ENCODE measurements at places on chromosomes 1 and 21. TPM values are rescaled to one million over a fixed set of nuclear protein-coding genes. Genes with fewer than 3 reads are reported as not detected.

DMRTA2 gene
- total RNA-seq, result not detected

BNIPL gene
- 1.3 TPM for total RNA-seq

- no peak overlapping the region for H3K4me3 ChIP-seq
- no peaks in the 10 kb centered on the region for H3K36me3 ChIP-seq
- no peaks in the 10 kb centered on the region for H3K27me3 ChIP-seq
- H3K4me1 ChIP-seq, result no peaks in the 10 kb centered on the region
These were observed 49.4 kb downstream of the KCNN3 start for GRCh38 chr1:154820646-154821045.

DNA sequence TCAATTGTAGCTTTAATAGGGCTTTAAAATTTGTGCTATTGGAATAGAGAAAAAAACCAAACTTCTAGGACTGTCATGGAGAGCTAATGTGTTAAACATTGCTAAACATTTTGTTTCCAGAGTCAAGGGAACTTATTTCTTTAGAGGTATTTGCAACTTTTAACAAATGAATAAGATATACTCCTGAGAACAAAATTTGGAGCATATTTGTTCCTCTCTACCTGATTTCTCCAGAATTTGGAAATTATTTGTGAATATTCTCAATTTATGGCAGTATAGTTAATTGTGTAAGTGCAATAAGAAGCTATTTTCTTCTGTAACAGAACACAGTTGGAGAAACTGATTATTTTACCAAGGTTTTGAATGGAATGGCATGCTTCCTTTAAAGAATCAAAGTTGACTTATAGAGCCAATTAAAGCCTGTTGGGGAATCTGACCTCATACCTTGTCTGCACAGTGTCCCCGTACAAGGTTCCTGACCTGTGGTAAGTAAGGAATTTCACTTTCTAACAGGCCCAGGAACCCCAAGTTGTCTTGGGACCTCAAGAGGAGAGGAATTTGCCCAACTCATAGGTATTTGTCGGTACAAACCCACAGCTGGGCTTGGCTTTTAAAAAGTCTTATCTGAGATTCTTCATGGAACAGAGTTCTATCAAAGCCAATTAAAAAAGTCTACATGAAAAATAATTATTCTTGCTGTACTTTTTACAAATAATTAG lies 72.6 kb upstream of the CSF1 start:
- H3K36me3 ChIP-seq, result peaks cover 5% of the 10 kb centered on the region
- H3K4me1 ChIP-seq, result no peaks in the 10 kb centered on the region
- H3K27me3 ChIP-seq, result no peaks in the 10 kb centered on the region
- H3K27ac ChIP-seq, result no peak overlapping the region

GRCh38 chr1:183936009-183936408 lies 101.5 kb downstream of the COLGALT2 start:
- H3K27ac ChIP-seq, result no peak overlapping the region
- no peaks in the 10 kb centered on the region for H3K36me3 ChIP-seq
- H3K4me3 ChIP-seq, result no peak overlapping the region

IL19 gene
- total RNA-seq, result not detected

CTSK gene
- 1.7 TPM for total RNA-seq

DNA sequence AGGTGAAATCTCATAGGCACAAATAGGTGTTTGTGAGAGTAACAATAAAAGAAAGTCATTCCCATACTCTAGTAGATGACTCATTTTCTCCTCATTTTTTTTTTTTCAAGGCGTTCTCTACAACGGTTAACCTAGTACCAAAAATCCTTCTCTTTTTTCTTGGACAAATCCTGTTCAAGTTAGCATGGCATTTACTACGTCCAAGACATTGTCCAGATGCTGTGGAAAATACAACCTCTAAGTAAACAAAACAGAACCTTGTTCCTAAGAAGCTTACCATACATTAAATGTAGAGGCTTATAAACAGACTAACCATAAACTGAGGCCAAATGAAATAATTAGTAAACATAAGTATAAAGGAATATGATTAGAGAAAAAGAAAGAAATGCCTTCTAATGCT lies 76.2 kb upstream of the RGS4 start:
- DNase-seq, result no peak
- no peak overlapping the region for H3K27ac ChIP-seq
- no peaks in the 10 kb centered on the region for H3K36me3 ChIP-seq
- no peak overlapping the region for H3K4me3 ChIP-seq

- H3K4me3 ChIP-seq, result no peak overlapping the region
- no peak overlapping the region for H3K27ac ChIP-seq
- H3K4me1 ChIP-seq, result peaks cover 28% of the 10 kb centered on the region
- H3K27me3 ChIP-seq, result peaks cover 4% of the 10 kb centered on the region
- DNase-seq, result no peak
These were observed 24.2 kb downstream of the PDE9A start for GRCh38 chr21:42677339-42678321.
